ENCODE measurements at places on chromosomes 5 and 9. TPM values are rescaled to one million over a fixed set of nuclear protein-coding genes. Genes with fewer than 3 reads are reported as not detected.

DNA sequence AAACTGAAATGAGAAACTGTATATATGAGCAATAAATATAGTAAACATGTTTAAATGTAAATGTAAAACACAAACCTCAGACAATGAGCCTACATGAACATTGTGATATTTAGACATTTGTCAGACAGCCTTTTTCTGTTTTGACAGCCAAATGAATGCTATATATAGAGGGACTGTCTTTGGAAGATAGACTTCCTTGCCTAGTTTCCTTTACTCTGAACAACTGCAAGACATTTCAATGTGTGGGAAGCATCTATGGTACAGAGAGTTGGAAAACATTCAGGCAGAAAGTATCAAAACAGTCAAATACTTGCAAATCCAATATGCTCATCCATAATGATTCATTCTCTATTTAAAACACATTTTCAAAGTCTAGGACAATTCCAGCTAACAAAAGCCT lies 31.7 kb upstream of the TUSC1 start:
- no peak for DNase-seq

GRCh38 chr5:6682239-6682638 lies 31.0 kb upstream of the TENT4A start:
- DNase-seq, result no peak

DNA sequence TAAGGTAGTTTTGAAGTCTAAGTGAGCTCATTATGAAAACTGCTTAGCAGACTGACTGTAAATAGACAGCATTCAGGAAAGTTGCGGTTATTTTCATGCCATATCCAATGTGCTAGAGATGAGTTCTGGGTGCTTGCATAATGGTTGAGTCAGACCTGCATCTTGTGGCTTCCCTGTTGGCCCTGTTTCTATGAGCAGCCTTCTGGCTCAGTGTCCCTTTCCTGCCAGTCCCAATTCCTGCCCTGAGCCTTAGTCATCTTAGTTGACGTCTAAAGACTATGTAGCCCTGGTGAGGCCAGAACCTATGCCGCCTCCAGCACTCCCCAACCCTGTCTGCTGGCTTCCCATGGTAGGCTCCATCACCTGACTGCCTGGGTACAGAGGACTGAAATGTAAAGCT lies 76.3 kb upstream of the TNFSF8 start:
- DNase-seq, result no peak

GRCh38 chr5:75167345-75167744 lies 69.3 kb downstream of the ANKRD31 start:
- no peak for DNase-seq

- no peak for DNase-seq
These were observed 38.1 kb downstream of the CRHBP start for GRCh38 chr5:76990899-76991459.

GRCh38 chr5:140003519-140003918 lies 39.6 kb downstream of the NRG2 start:
- no peak for DNase-seq

GRCh38 chr5:166505544-166505943 lies 1785.9 kb upstream of the WWC1 start:
- DNase-seq, result no peak

DNA sequence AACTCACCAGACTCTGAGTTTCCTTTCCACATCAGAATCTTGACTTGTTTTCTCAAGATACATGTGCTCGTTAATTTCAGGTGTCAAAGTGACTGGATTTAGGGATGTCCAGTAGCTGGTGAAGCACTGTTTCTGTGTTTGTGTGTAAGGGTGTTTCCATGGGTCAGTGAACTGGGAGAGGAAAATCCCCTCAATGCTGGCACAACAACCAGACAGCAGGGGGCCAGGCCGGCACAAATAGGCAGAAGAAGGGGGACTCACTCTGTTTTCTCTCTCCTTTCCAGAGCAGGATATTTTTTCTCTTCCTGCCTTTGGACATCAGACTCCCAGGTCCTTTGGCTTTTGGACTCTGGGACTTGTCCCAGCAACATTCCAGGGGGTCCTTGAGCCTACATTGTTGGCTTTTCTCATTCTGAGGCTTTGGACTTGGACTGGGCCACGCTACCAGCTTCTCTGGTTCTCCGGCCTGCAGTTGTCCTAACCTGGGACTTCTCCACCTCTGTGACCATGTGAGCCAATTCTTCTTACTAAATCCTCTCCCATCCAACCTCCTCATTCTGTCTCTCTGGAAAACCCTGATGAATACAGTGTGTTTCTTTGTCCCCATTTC lies 144.0 kb downstream of the CAAP1 start:
- DNase-seq, result no peak

GRCh38 chr5:78597974-78598371 lies 50.6 kb downstream of the LHFPL2 start:
- DNase-seq, result no peak

GRCh38 chr5:136631186-136631585 lies 265.8 kb upstream of the TRPC7 start:
- DNase-seq, result no peak

DNA sequence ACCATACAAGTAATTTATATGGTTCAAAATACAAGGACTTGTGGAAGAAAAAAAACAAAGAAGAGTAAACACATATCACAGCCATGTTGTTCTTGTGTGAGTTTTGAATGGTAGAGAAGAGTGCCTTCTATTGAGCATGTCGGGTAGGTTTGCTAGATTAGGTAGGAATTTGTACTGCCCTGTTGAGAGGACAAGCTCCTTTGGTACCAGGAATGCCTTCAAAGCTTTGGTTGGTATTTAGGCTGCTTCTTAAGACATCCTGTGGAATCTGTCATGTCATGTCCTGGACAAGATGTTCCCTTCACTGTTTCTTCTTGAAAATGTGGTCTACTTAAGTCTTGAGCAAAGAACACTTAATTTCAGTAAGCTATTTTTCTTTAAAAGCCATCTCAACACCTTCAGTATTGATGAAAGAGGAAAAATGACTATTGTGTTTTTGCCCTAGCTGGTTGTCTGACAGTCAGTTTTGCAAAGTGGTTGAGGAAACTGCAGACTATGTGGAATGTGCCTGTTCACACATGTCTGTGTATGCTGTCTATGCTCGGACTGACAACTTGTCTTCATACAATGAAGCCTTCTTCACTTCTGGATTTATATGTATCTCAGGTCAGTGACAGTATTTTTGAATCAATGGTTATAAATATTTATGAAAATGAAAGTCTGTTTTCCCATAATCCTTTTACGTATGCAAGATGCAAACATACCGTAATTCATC lies 296.9 kb downstream of the ADGRV1 start:
- no peak for DNase-seq

DNA sequence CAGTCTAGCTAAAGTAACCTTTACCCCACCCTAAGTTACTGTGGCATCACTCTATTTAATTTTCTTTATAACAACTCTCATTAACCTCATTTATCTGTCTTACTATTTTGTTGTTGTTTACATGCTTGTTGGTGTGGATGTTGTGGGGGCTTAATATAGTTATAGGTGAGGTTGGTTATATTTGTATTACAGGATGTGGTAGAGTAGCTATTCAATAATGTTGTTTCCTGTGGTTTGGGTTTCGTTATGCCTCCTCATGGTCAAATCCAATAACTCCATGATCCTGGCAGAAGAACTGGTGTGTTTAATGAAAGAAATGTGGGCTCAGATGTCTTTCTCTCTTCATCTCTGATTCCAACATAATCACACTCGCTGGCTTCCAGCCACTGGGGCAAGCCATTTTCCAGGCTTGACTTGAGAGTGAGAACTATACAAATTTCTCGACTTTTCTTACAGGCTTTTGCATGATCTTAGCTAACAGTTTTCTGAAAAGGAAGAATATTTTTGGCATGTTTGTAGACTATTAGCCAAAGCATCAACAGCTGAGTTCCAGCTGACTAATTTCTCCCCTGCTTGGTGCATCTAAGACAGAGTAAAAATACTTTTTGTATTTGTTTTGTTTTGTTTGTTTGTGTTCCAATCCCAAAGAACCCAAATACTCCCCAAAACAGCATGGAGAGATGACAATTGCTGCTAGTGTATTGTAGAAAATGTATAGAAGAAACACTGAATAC lies 303.7 kb upstream of the PAPPA start:
- DNase-seq, result no peak

DNA sequence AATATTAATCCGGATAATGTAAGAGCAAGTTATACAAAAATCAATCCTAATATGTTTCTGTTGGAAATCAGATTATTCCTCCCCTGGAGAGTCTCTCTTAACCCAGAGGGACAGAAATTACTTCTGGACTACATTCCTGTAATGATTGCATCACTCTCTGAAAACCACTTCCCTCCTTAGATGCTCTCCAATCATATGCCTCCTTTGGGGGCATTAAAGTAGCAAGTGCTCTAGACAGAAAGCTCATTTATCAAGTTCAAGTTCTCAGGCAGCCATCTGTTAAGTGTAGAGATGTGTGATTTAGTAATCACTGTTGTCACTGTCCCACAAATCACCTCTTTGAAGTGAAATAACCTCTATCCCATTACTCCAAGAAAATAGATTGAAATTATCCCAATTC lies 247.1 kb downstream of the SLCO4C1 start:
- DNase-seq, result no peak

DNA sequence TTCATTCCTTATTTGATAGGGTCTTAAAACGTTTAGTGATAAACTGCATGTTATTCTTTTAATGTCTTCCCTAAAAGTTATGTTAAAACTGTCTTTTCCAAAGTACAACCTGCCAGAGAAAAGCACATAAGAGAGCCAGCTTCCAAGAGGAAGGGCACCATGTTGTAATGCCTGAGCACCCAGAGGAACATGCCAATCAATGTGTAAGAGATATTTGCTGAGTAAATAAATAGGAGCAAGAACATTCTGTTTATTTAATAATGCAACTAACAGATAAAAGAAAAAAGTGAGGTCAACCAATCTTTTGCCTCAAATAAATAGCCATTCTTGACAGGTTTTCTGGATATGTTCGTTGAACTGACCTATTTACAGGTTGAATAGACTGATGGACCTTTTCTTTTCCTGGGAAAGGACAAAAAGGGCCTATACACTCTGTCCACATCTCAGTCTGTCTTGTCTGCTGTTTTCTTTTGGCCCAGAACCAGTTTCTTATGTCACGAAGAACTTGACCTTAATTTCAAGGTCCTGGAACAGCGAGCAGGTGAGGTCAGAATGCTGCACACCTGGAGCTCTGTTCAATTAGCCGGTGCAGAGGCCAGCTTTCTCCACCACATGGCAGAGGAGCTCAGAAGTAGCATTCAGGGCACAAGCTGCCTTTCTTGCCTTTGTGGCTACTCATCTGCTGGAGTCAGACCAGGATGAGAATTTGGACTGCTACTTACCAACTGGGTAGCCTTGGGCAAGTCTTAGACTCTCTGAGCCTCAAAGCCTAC lies 77.7 kb downstream of the PLCXD3 start:
- DNase-seq, result peak; percentile 74

Gene GTF3C4
- 3.5 TPM for polyA plus RNA-seq

Gene TAF11L10
- polyA plus RNA-seq, result not detected

Gene HRH2
- polyA plus RNA-seq, result 0.42 TPM

All from pancreas (tissue), 10 donors.